MV-4-11 (cell line): ENCODE measurements at places on chromosomes 12 and 14.
A peak's percentile ranks its signal among the peaks of the same experiment; 100 is the strongest.

DNA sequence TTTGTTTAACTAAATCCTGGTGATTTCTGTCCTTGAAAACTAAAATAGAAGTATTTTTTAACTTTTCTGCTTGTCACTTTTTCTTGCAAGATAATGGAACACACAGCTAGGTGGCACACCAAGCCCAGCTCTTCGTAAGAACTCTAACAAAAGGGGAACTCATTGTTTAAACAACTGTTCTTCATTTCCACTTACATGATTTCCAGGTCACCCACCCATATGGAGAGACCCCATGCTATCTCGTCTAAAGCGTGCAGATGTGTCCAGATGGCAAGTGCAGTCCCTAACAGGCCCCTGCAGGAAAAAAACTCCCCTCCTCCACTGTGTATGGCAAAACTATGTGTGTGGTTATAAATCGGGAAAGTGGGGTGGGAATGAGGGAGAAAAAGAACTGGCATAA lies 43.3 kb upstream of the NT5DC3 start:
- DNase-seq: peak; percentile 66

GRCh38 chr12:69406217-69406616 lies 46.7 kb downstream of the YEATS4 start:
- DNase-seq: no peak

- no peak for DNase-seq
Measured at GRCh38 chr14:72962829-72963312, 36.6 kb downstream of the DCAF4 start.

GRCh38 chr12:60920841-60921495 lies 1325.1 kb downstream of the SLC16A7 start:
- DNase-seq: no peak

- DNase-seq: no peak
Measured at GRCh38 chr12:114266536-114266935, 139.4 kb downstream of the TBX5 start.

DNA sequence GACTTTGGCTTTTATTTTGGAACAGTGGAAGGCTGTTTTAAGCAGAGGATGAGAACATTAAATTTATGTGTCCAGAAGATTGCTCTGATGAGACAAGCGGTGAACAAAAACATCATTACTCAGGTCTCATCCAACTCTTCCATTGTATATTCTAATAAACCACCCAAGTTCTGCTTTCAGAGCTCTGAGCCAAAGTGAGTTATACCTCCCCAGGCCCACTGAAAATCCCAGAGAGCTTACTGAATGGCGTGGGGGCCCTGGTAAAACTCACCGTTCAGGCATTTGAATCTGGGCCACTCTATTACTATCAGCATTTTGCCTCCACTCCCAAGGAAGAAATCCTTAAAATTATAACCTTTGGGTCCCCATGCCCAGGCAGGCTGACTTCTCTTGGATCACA lies 122.0 kb upstream of the HIF1A start:
- DNase-seq: no peak

DNA sequence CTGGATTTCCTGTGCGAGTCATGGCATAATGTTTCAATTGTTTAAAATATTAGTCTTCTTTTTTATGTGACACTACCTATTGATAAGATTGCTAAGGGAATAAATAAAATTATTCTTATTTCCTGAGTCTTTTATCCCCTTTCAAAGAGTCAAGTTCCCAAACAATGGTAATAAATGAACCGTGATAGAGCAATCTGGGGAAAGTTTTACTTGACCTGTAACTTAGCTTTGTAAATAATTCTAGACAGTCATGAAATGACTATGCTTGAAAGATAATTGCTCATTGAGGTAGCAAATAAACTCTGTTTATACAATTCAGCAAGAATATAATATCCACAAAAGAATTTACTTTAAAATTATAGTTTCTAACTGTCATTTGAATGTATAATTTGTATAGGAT lies 82.1 kb downstream of the TSPAN8 start:
- DNase-seq: no peak

GRCh38 chr12:128707488-128707887 lies 116.3 kb downstream of the SLC15A4 start:
- no peak for DNase-seq

GRCh38 chr12:110252716-110253115 lies 28.3 kb upstream of the ATP2A2 start:
- DNase-seq: no peak

GRCh38 chr12:64528616-64529015 lies 76.7 kb downstream of the TBK1 start:
- DNase-seq: peak; percentile 36

DNA sequence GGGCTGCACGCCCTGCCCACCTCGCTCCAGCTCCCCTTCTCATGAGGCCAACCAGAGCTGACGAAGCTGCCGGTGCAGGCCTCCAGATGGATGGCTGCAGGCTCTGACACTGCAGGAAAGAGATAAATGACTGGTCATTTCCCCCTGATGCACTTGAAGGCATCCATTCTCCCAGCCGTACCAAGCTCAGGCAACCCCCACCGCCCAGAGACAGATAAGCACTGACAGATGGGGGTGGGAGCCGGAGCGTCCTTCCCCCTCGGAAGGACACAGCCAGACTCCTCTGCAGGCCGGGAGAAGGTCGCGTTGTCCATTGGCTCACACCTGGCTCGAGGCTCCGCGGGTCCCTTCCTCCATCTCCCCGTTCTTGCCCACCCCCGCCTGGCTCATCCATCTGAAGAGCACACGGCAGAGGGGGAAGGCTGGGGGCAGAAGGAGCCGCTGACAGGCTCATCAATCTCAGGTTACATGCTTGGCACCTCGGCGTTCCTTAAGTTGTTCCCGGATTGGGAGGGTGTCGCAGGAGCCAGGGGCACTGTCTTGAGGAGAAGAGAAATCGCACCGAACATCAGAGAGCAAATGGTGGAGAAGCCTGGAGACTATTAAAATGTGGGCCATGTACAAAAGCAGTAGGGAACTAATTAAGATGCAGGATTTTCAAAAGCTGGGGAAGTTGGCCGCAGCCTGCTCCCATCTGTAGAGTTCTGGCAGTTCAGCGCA lies 151.6 kb downstream of the DPF3 start:
- no peak for DNase-seq

DNA sequence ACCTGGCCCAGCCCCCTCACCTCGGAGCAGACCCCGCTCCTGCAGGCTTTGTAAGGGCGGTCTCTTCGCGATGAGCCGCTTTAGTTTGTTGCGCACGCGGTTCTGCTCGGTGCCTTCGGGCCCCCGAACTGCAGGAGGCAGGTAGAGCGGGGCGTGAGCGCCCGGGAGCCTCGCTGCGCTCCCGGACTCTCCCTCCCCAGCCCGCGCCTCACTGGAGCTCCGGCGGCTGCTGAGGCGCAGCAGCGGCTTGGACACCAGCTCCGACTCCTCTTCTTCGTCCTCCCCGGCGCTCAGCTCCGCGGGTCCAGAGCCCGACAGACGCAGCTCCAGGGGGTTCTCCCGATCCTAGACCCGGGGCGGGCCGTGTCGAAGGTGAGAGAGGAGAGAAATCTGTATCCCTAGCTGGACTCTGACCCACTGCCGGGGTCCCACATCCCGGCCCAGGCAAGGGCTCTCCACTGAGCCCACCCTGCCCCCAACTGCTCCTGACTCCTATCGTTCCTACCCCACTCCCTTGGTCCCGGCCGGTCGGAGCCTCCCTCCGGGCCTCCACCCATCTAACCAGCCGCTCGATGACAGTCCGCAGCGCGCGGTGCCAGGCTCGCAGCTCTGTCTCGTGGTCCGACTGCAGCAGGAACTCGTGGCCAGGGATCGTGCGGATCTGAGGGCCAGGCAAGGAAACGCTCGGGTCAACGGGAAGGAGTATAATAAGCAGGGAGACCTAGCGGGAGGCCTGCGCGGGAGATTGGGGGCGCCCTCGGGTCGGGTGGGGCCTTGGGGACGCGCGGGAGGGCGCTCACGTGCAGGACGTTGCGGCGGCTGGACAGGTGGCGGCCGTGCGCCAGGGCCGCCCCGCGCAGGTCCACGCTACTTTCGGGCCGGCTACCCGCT lies 4.2 kb downstream of the ARHGAP9 start:
- no peak for DNase-seq

GRCh38 chr14:57057803-57058202 lies 210.9 kb downstream of the EXOC5 start:
- DNase-seq: no peak

- DNase-seq: no peak
Measured at GRCh38 chr12:56633468-56634241, 3.5 kb upstream of the BAZ2A start.

- no peak for DNase-seq
Measured at GRCh38 chr12:67263471-67263870, 5.7 kb upstream of the CAND1 start.

DNA sequence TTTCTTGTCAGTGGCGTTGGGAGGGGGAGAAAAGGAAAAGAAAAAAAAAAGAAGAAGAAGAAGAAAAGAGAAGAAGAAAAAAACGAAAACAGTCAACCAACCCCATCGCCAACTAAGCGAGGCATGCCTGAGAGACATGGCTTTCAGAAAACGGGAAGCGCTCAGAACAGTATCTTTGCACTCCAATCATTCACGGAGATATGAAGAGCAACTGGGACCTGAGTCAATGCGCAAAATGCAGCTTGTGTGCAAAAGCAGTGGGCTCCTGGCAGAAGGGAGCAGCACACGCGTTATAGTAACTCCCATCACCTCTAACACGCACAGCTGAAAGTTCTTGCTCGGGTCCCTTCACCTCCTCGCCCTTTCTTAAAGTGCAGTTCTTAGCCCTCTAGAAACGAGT lies 1.9 kb downstream of the ASCL1 start:
- no peak for DNase-seq

GRCh38 chr12:26274441-26275312 lies 79.3 kb downstream of the SSPN start:
- DNase-seq: peak; percentile 100

DNA sequence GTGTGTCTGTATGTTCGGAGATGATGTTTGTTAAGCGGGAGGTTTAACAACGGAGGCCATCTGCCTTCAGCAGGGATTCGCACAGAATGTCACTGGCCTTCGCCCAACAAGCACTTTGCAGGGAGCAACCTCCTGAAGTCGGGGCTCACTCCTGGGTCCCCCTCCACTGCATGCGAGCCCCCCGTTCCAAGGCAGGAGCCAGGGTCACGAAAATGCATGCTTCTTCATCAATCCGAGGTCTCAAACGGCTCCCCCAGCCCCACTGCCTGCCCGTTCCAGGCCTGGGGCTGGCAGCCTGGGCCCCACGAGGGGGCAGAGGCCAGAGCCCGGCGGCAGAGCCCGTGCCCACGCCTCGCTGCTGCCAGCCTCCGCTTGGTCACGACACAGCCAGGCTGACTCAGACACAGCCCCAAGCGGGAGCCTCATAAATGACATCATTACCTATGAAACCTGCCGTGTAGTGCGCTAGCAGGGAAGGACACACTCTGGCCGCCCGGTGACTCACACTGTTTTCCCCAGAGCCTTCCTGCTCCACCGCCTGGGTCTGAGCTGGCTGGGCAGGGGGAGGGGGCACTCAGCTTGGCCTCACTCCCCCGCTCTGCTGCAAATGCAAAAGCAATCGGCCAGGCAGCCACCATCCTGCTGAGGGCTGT lies 169.5 kb upstream of the RTL1 start:
- DNase-seq: peak; percentile 26

DNA sequence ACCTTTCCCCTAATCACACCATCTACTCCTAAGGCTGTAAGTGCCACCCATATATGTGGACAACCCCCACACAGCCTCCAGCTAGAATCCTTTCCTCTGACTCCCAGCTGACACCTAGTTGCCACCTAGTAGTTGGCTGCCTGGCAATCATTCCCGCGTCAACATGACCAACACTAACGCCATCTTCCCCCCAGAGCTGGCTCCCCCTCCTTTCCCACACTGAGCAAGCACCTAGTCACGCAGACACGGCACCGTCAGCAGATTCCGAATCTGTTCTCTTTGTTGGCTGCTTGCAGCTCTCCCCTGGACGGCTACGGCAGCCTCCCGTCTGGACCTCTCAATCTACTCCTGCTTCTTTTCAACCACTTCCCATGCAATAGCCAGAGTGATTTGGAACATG lies 27.7 kb downstream of the UBR7 start:
- no peak for DNase-seq

DNA sequence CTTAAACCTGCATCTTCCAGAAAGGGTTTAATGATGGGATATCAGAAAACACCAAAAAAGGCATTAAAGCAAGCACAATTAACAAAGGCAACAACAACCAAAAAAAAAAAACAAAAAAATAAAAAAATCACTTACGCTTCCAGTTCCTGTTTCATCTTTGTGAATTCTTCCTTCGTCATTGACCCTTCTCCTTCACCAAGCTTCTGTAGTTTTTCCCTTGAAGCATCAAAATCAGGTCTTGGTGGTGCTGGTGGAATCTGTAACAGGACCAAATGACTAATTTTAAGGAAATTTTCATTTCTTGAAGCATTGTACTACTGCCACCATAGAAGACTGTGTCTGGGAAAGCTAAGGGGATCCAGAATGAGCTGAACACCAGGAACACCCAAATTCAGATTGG lies 24.5 kb downstream of the SNX6 start:
- DNase-seq: peak; percentile 27

GRCh38 chr14:101821528-101821927 lies 60.0 kb downstream of the PPP2R5C start:
- peak; percentile 65 for DNase-seq

DNA sequence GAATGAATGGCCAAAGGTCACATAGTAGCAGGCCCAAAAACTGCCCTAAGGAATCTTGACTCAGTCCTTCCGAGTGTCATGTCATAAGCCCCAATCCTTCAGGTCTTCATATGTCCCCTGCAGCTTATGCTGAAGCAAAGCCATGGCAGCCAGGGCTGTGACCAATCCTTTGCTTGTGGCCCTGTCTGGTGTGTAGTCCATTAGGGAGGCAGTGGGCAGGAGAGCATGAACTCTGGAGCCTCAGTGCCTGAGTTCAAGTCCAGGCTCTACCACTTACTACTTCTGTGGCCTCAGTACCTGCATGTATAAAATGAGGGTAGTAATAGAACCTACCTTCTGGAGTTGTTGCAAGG lies 20.3 kb downstream of the PLEKHG3 start:
- DNase-seq: no peak

GRCh38 chr12:32140877-32141276 lies 34.2 kb downstream of the BICD1 start:
- DNase-seq: no peak

DNA sequence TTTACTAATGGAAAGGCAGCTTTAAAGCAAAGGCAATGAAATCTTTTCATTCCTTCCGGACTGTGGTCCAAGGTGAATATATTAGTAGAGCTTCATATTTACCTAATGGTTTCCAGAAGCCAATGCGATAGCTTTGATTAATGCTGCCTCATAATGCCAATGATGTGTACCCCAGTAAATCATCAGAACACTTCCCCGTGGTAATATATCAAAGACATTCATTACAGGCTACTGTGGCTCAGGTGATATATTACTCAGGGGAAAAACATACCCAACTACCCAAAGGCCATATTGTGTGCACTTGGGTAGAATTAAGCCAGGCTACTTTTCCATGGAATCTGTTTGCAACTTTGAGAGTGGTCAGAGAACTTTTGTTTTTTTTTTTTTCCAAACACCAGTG lies 69.4 kb upstream of the DACT1 start:
- no peak for DNase-seq

- no peak for DNase-seq
Measured at GRCh38 chr12:108640802-108641445, 7.2 kb upstream of the SELPLG start.

GRCh38 chr14:91143862-91144261 lies 30.0 kb downstream of the DGLUCY start:
- DNase-seq: no peak
